ENCODE measurements at places on chromosomes 5 and 9. TPM values are rescaled to one million over a fixed set of nuclear protein-coding genes. Genes with fewer than 3 reads are reported as not detected.

Gene INSYN2B
- 0.78 TPM for total RNA-seq

Gene GABRA1
- not detected for total RNA-seq

Gene SLC6A7
- not detected for total RNA-seq

Gene PDE6A
- total RNA-seq, result 0.07 TPM

Gene GDNF
- total RNA-seq, result not detected

Gene PCDHB14
- 7.7 TPM for total RNA-seq

Gene TCF7
- total RNA-seq, result 2.5 TPM

Gene GDA
- total RNA-seq, result 26.3 TPM

Gene RABGAP1
- 8.3 TPM for total RNA-seq

Gene SOWAHA
- not detected for total RNA-seq

Gene EGFLAM
- not detected for total RNA-seq

Gene GGTA1
- not detected for total RNA-seq

Gene LCN6
- total RNA-seq, result not detected

Gene MYMK
- total RNA-seq, result not detected

Gene ALAD
- 14.5 TPM for total RNA-seq

Gene SLC23A1
- total RNA-seq, result 0.06 TPM

Gene TRIP13
- total RNA-seq, result 32.6 TPM

Gene CCDC183
- not detected for total RNA-seq

Gene EPB41L4A
- total RNA-seq, result 20.7 TPM

Gene C9orf50
- not detected for total RNA-seq

Gene PKN3
- 9.3 TPM for total RNA-seq

Gene CXCL14
- total RNA-seq, result not detected

Gene ANKRD31
- total RNA-seq, result 0.07 TPM

Gene KCNV2
- total RNA-seq, result not detected

Gene RPS14
- total RNA-seq, result 3,454 TPM

Gene ANKDD1B
- total RNA-seq, result 3.6 TPM

Gene CNTNAP3
- 25.0 TPM for total RNA-seq

Gene F2RL2
- 11.2 TPM for total RNA-seq

Gene SPATA31A5
- total RNA-seq, result not detected

Gene PCDHA9
- not detected for total RNA-seq

Gene ZDHHC12
- total RNA-seq, result 57.7 TPM

Gene OR13C8
- total RNA-seq, result not detected

Gene DEPDC1B
- 38.3 TPM for total RNA-seq

Gene POLR3G
- 2.3 TPM for total RNA-seq

Gene PCDHA13
- total RNA-seq, result not detected

Gene CDH9
- not detected for total RNA-seq

Gene TPPP
- not detected for total RNA-seq

Gene QSOX2
- total RNA-seq, result 39.3 TPM

Gene PRR16
- 4.5 TPM for total RNA-seq

Gene CDC14B
- 15.1 TPM for total RNA-seq

Gene PCDH12
- not detected for total RNA-seq

Gene CCL27
- total RNA-seq, result not detected

Gene FAM153A
- total RNA-seq, result not detected

Gene TMEM174
- total RNA-seq, result not detected

Gene TRAF1
- total RNA-seq, result 5.0 TPM

Gene ITGA2
- 1.9 TPM for total RNA-seq

Gene RNF38
- total RNA-seq, result 3.2 TPM

Gene RFK
- total RNA-seq, result 35.3 TPM

Gene SIT1
- not detected for total RNA-seq

Gene REEP2
- total RNA-seq, result 8.9 TPM

Gene PCDHB16
- total RNA-seq, result 4.1 TPM

Gene TEK
- total RNA-seq, result 1.5 TPM
